ENCODE measurements at places on chromosomes 5 and 9.
A peak's percentile ranks its signal among the peaks of the same experiment; 100 is the strongest.

DNA sequence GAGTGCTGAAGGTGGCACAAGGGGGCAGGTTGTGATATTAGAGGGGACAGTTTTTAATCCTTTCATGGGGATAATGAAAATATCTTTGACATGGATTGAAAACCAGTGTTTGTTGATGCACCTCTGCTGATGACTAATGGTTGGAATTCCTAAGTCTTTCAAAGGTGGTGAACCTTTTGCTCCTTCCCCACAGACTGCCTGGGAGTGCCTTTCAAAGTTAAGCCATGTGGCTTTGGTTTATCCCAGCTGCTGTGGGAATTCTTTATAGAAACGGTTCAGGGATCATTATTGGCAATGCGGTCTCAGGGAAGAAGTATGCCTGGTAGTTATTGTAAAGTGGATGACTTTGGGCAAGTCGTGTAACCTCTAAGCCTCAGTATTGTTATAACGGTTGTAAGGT lies 45.7 kb downstream of the PIP5K1B start:
- no peak for DNase-seq

GRCh38 chr5:137565450-137565849 lies 66.3 kb upstream of the SPOCK1 start:
- DNase-seq: peak; percentile 84

DNA sequence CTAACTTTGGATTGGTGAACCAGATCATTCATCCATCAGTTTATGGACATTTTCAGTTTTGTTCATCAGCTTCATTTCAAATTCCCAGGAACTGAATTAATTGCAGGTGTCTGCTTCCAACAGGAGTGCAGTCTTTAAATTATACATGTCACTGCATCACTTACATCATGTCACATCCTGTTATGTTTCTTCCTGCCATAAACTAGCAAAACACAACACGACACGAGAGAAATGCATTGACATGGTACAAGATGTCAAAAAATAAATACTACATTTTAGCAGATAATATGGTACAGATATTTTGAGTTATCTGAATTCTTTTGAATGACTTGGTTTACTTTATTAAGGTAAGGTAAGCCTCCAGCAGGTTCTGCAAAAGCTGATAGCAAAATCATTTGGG lies 415.5 kb downstream of the NR2F1-AS1 start:
- no peak for DNase-seq

DNA sequence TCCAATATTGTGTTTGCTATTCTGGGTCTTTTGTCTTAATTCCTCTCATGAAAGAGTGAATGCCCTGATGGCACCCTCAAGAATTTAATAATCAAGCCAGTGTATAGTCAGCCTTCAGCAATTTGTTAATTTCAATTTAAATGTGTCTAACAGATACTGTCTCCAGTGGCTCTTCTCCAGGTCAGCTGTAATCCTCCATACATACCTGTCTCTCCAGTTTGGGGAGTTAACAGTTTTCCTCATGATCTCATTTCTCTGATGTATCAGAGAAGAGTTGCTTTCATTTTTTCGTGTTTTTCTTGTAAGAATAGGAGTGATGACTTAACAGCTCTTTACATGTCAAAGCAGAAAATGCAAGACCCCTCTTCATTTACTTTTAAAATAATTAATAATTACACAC lies 500.3 kb upstream of the RORB start:
- DNase-seq: no peak

- no peak for DNase-seq
Measured at GRCh38 chr5:76986825-76987526, 34.1 kb downstream of the CRHBP start.

DNA sequence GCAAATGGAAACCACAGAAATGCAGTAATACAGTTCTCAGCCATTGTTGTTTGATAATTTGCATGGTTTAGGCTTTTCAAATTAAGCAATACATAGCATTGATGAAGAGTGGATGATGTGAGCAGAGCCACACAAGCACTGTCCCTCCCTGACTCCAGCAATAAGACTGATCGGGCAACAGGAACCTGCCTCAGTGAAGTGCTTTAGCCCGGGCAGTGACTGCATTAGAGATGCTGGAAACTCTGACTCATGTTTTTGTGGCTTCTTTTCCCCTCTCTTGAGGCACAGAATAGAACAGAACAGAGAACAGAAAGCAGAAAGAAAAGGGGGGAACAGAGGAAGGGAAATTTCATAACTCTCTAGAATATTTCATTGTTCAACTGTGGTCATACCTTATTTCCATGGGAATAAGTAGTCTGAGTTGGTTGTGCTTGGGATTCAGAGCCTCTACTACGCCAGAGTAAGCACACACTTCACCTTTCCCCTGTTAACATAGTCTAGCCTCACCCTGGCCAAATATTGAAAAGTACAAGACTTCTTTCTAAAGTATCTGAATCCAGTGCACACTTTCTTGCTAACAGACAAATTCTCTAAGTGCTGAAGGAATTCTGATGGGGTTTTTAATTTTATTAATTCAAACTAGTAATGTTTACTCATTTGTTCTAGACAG lies 164.8 kb upstream of the VCAN start:
- peak; percentile 92 for DNase-seq

GRCh38 chr5:115369430-115370144 lies 73.1 kb upstream of the CCDC112 start:
- DNase-seq: no peak

DNA sequence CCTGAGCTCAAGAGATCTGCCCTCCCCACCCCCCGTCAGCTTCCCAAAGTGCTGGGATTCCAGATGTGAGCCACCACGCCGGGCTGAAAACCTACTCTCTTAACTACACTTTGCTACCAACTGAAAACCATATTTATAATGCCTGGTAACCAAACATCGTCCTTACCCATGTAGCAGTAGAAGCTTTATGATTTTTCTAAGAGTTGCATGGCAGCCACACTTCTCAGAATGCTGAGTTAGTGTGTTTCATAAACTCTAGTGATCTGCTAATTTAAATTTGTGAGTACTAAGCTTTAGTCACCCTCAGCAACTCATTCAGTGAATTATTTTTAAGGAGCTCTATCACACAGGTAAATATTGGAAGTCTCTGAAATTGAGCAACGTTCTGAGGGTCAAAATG lies 478.4 kb downstream of the KDM4C start:
- DNase-seq: no peak

- DNase-seq: no peak
Measured at GRCh38 chr9:88006511-88007290, 32.4 kb upstream of the CDK20 start.

- DNase-seq: no peak
Measured at GRCh38 chr5:9737265-9737664, 107.1 kb upstream of the TAS2R1 start.

DNA sequence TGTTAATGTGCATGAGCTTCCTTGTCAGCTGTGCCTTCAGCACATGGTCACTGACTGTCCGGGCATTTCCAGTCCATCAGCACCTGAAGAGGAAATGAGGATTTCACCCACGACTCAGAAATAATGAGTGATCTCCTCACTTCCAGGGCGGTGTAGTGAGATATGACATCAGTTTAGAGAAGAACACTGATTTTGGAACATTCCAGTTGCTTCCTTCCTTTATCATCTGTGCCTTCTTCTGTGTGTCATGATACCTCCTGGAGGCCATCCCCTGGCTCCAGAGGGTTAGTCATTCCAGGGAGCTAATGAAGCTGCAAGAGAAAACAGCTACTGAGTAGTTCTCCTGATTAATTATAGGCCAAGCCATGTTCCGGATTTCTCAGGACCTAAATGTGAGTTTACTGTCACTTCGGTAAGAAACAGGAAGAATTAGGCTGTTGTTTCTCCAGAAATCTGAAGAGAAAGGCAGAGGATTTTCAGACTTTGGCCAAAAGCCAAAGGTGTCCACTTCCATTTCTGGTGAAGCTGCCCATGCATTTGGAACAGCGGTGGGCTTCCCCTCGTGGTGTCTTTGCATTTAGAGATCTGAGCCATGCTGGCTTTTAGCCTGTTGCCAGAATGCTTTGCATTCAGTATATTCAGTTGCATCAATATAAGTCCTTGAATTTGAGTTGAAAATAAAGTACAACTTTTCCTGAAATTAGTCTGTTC lies 161.3 kb upstream of the OTULINL start:
- peak; percentile 50 for DNase-seq

- DNase-seq: peak; percentile 3
Measured at GRCh38 chr5:65262096-65262495, 219.6 kb downstream of the ADAMTS6 start.

All from fibroblast of skin of right quadriceps (primary cell).